ENCODE measurements at places on chromosomes 4 and X.

DNA sequence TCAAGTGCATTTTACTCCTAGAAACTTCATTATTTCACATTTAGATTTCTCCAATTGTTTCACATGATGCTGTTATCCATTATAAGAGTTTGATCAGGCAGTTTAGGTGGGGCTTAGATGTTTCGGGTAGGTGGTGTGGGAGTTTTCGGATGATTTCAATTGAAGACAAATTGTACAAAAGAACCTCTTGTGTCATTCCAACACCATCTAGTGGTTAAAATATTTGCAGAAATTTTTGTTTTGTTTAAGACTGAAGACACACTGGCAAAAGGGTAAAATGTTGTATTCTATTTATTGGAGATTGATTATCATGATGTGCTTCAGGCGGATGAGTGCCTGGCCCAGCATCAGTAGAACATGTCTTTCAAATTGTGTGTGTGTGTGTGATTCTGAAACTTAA lies 212.7 kb downstream of the SH3BGRL start:
- no peak for DNase-seq
- H3K27ac ChIP-seq, result no peak overlapping the region
- H3K4me1 ChIP-seq, result no peaks in the 10 kb centered on the region
- no peaks in the 10 kb centered on the region for H3K27me3 ChIP-seq
- H3K4me3 ChIP-seq, result no peak overlapping the region
- H3K36me3 ChIP-seq, result no peaks in the 10 kb centered on the region

- H3K27me3 ChIP-seq, result no peaks in the 10 kb centered on the region
- no peak overlapping the region for H3K27ac ChIP-seq
- H3K4me1 ChIP-seq, result peaks cover 4% of the 10 kb centered on the region
- no peaks in the 10 kb centered on the region for H3K36me3 ChIP-seq
- no peak for DNase-seq
- no peak overlapping the region for H3K4me3 ChIP-seq
These were observed 43.9 kb downstream of the FAM53A start for GRCh38 chr4:1640190-1640589.

- no peak overlapping the region for H3K27ac ChIP-seq
- H3K4me3 ChIP-seq, result no peak overlapping the region
- H3K27me3 ChIP-seq, result no peaks in the 10 kb centered on the region
- no peaks in the 10 kb centered on the region for H3K36me3 ChIP-seq
These were observed 49.5 kb upstream of the LNX1 start for GRCh38 chr4:53640576-53641453.

DNA sequence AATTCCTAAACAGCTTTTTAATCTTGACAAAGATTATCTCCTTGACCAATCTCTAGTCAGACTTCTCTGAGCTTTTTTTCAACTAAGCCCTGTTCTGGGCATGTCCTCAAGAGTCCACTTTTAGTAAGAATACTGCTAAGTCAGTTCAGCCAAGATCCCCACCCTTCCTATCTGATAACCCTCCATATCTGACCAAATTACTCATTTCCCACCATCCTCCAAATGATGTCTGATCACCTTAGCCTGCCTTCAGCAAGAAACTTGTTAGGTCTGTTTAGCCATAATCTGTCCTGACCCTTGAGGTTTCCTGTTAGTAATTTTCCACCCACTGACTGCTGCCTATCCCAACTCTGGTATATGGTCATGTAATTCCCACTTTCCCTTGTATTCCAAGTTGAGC lies 65.2 kb downstream of the FAM13A start:
- H3K36me3 ChIP-seq, result no peaks in the 10 kb centered on the region
- no peak overlapping the region for H3K4me3 ChIP-seq
- H3K4me1 ChIP-seq, result peaks cover 17% of the 10 kb centered on the region
- no peaks in the 10 kb centered on the region for H3K27me3 ChIP-seq
- no peak overlapping the region for H3K27ac ChIP-seq

- H3K27me3 ChIP-seq, result no peaks in the 10 kb centered on the region
- H3K36me3 ChIP-seq, result no peaks in the 10 kb centered on the region
- H3K4me1 ChIP-seq, result no peaks in the 10 kb centered on the region
- no peak for DNase-seq
These were observed 661.5 kb upstream of the EPHA5 start for GRCh38 chr4:66331761-66332160.
